ENCODE measurements at places on chromosomes 7 and 10.

- H3K27ac ChIP-seq, result no peak overlapping the region
- H3K27me3 ChIP-seq, result no peaks in the 10 kb centered on the region
- DNase-seq, result no peak
- H3K4me3 ChIP-seq, result no peak overlapping the region
These were observed 84.4 kb downstream of the SLIT1 start for GRCh38 chr10:97101166-97101940.

DNA sequence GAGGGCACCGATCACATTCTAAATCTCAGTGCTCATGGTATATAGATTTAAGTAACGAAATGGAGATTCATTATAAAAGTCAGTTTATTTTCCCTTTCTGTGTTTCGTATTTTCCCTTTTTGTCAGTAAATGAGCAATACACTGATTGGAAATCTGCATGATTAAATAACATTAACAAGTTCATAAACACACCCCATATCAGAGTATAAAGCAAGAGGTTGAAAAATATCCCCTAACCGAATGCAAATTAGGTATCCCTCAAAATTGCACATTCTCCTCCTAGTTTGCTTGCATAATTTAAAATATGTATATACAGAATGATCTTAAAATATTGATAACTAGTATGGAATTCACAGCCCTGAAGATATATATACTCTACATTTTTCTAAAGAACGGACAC lies 64.6 kb downstream of the SLC37A3 start:
- H3K4me3 ChIP-seq, result no peak overlapping the region
- no peak for DNase-seq
- H3K4me1 ChIP-seq, result no peaks in the 10 kb centered on the region
- peaks cover 9% of the 10 kb centered on the region for H3K36me3 ChIP-seq

- H3K36me3 ChIP-seq, result no peaks in the 10 kb centered on the region
- H3K4me3 ChIP-seq, result no peak overlapping the region
- H3K4me1 ChIP-seq, result no peaks in the 10 kb centered on the region
- no peak overlapping the region for H3K27ac ChIP-seq
- DNase-seq, result no peak
These were observed 62.7 kb upstream of the RNF32 start for GRCh38 chr7:156577645-156578577.

DNA sequence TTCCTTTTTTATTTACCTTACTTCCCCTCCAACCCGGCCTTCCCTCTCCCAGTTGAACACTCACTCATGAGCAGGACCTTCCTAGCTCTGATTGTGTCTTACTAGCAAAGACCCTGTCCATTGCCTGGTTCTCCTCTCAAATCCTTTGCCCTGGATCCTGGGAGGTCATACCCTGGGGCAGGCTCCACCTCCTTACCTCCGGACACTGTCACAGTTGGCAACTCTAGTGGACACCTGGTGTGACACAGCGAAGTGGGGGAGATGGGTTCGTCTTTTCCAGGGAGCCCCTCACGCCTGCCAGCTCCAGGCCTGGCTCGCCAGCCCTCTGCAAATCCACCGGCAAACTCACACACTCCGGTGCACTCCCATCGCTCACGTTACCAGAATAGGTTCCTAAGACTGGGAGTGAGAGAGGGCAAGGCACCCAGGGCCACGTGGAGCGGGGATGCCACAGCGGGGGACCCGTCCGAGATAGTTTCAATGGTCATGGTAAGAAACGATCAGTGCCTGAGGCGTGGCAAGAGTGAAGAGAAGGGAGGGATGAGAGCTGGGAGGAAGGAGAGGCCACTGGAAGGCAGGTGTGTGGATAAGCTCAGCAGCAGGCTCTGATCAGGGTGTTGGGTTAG lies 30.9 kb upstream of the TMEM72 start:
- H3K27me3 ChIP-seq, result no peaks in the 10 kb centered on the region
- no peak overlapping the region for H3K4me3 ChIP-seq
- peak; percentile 46 for DNase-seq
- H3K27ac ChIP-seq, result no peak overlapping the region
- H3K36me3 ChIP-seq, result no peaks in the 10 kb centered on the region

Measured in upper lobe of left lung (tissue), 6 donors.